ENCODE measurements at places on chromosomes 4 and X. TPM values are rescaled to one million over a fixed set of nuclear protein-coding genes. Genes with fewer than 3 reads are reported as not detected.

DNA sequence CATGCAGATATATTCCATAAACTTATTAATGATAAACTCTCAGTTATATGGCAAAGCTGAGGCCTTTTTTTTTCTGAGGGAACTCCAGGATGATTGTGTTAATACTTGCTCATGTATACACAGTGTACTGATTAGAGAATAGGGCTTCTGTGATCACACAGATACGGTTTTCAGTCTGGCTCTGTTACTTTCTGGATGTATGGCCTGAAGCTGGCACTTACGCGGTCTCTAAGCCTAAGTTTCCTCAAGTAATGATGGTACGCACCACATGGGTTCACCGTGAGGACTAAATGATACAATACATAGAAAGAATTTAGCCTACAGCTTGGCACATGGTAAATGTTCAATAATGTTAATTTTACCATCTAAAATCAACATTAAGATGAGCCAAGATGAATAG lies 73.8 kb downstream of the SEC24D start:
- no peak for DNase-seq

Gene PCYT1B
- total RNA-seq = under 0.01 TPM

DNA sequence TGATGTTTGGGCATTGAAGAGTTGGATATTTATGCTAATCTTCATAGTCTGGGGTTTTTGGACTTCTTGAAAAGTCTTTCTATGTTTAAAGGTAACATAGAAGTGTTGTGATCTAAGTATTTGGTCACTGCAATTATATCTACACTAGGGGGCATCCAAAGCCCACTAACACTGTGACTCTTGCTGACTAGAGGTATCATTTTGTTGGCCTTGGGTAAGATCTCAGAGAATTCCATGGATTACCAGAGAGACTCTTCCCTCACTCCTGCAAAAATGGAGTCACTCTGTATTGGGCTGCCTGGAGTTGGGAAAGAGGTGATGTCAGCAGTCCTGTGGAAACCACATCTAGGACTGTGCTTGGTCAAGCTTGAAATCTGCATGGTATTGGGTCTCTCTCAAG lies 1077.6 kb downstream of the FAM133A start:
- DNase-seq = no peak

- DNase-seq = no peak
Measured at GRCh38 chr4:7236847-7237246, 44.5 kb downstream of the SORCS2 start.

Gene COX7B2
- total RNA-seq = not detected

- DNase-seq = peak; percentile 21
Measured at GRCh38 chr4:147590249-147590920, 26.8 kb upstream of the TMEM184C start.

- no peak for DNase-seq
Measured at GRCh38 chrX:39652336-39652735, 445.4 kb downstream of the BCOR start.

DNA sequence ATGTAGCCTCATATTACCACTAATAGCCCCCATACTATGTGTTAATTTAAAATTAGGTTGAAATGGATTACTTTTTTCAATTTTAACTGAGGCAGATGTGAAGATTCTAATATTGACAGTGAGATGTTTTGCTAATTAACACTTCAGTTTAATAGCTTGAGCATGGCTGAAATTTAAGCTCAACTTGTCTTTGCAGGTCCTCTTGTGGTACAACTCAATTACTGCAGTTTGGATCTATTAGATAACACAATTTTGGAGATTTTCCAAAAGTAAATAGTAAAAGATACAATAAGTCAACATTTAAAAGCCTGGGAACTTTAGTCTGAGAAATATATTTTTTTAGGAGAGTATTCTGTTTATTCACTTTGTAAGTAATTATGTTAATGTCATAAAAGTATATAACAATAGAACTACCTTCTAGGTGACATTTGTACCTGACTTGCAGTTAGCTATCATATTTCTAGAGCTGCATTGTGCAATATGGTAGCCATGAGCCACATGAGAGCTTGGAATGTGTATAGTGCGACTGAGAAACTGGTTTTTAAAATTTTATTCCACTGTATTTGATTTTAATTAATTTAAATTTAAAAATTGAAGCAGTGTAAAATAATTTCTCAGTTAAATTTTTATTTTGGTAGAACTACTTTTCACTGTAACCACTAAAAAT lies 73.1 kb upstream of the FMR1 start:
- DNase-seq = no peak

Gene MTTP
- not detected for total RNA-seq

- no peak for DNase-seq
Measured at GRCh38 chrX:97158269-97158668, 274.6 kb downstream of the RPA4 start.

DNA sequence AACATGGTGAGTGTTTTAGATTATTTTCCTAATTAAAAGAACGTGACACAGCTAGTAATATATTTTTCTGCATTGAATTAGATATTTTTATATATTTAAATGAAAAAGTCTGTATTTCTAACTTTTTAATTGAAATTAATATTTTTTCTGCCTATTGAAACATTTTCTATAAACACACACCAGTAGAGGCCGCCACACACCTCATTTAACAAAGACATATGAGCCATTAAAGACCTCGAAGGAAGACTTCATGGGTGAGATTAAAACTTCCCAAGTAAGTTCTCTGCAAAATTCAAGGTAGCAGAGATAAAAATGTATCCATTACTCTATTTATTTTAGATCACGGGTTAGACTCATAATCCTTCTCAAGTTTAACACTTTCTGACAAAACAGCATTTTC lies 8.3 kb downstream of the SLITRK2 start:
- DNase-seq = no peak

GRCh38 chrX:71393919-71394318 lies 27.8 kb downstream of the TAF1 start:
- DNase-seq = no peak

GRCh38 chr4:93776386-93777080 lies 52.0 kb upstream of the ATOH1 start:
- no peak for DNase-seq

Gene AREG
- 32.7 TPM for total RNA-seq

- no peak for DNase-seq
Measured at GRCh38 chrX:38332505-38332904, 5.2 kb upstream of the RPGR start.

Gene HDAC6
- 123 TPM for total RNA-seq

Gene SRPX
- total RNA-seq = 54.5 TPM

Gene TMPRSS11B
- total RNA-seq = not detected

DNA sequence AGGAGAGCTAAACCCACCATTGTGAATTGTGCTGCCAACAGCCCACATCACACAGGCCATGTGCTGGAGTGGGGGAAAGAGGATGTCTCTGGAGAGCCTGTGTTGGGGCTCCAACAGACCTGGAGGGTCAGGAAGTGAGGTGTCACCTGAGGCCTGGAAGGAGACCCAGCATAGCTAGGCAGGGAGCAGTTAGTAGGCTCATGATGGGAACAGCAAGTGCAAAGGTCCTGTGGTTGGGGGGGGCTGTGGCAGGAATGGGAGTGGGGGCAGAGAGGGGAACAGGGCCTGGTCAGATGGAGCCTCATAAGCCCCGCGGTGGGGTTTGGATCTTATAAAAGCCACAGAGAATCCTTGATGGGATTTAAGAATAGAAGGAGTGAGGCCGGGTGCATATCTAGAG lies 35.9 kb upstream of the GPR78 start:
- DNase-seq = no peak

DNA sequence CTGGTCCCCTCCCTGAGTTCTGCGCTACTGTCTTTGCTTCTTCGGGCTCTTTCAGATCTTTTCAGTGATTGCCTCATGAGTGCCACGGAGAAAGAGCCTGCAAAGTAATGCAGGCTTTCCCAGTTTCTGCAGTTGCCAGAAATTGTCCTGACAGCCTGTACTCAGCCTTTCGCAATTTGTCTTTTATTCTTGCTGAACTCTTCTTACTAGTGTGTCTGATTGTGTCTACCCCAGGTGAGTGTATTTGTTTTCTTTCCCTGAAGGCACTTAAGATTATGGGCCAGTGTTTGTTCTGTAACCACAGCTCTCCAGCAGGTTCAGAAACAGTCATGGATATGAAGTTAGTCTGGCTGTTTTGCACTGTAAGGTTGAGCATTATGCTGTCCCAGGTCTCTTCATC lies 47.1 kb downstream of the FAM193A start:
- DNase-seq = no peak

Gene HAND2
- total RNA-seq = 28.2 TPM

DNA sequence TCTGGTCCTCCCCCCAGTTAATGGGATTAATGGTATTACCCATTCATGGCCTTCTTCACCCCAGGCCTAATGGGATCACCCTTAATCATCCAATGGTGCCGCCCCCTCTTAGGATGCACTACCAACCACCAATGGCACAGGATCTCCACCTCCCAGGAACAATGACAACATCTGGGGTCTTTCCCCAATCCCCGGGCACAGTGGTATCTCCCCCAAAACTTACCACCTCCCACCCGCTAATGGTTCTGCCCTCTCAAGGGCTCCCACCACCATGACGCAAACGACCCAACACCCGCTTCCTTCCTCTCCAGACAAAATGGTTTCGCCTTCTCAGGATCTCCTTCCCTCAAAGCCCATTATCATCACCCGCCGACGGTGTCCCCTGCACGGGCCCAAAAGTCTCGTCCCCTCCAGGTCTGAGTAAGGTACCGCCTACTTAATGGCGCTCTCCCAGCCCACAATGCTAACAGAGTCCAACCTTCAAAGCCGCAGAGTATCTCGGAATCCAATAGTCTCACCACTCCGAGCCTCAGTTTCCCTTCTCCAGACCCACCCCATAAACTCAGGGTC lies 458 bp downstream of the GRIPAP1 start:
- DNase-seq = no peak

Gene BLOC1S4
- total RNA-seq = 27.4 TPM

- DNase-seq = no peak
Measured at GRCh38 chrX:129690435-129690834, 35.7 kb upstream of the APLN start.

Gene MPC1L
- total RNA-seq = not detected

DNA sequence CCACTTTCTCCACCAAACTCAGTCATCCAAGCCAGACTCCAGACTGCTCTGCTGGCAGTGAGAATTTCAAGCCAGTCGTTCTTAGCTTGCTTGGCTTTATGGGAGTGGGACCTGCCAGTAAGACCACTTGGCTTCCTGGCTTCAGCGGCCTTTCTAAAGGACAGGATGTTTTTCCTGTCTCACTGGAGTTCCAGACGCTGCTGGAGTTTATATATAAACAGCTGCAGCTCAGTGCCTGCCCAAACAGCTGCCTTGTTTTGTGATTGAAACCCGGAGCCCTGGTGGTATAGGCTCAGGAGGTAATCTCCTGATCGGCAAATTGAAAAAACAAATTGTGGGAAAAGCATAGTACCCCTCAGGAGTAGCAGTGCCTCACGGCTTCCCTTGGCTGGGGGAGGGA lies 1165.8 kb upstream of the ADGRL3 start:
- no peak for DNase-seq

DNA sequence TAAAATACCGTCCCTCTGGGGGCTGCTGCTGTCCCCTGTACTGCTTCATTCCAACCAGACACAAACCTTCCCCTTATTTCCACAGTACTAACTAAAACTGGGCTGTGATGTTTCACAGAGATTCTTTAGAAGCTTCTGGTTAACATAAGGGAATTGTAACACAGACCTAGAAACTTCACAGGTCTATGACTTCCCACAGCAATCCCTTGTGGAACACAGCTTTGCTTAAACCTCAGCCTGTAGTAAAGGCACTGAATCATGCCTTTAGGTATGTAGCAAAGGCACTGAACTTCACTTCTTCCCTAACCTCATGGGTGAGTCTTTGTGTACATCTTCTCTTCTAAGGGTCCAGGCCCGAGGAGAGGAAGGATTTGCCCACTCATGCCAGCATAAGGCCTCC lies 49.4 kb downstream of the SPINK2 start:
- DNase-seq = no peak

DNA sequence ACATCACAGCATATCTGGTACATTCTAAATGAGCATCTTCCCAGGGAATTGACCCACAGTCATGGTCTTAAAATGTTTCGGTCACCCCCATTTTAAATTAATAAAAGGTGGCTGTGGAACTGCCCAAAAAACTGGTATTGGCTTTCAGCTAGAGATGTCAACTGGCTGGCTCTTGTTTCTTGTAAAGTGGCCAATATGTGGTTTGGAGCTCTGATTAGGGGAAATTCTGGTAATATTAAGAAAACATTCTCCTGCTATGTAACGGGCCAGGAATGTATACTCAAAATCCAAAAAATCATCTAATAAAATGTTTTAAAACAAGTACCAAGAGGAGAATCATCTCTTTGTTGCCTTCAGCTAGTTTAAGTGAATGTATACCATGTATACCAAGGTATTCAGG lies 62.0 kb upstream of the VCX2 start:
- no peak for DNase-seq

DNA sequence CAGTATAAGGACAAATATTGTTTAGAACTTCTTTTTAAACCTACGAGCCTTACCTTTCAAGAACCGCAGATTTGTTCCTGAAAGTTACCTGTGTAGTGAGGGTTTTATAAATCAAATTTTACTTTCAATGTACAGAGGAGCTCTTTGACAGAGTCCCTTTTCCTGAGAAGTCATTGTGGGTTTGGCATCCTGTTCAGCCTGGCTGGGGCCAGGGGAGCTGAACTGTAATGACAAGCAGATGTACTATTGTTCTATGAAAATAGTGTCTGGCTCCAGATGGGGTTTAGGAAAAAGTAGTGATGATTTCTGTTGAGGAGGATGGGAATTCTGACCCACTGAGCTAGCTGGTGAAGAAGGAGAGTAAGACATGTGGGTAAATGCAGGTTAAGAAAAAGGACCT lies 196.2 kb upstream of the PGRMC2 start:
- no peak for DNase-seq

DNA sequence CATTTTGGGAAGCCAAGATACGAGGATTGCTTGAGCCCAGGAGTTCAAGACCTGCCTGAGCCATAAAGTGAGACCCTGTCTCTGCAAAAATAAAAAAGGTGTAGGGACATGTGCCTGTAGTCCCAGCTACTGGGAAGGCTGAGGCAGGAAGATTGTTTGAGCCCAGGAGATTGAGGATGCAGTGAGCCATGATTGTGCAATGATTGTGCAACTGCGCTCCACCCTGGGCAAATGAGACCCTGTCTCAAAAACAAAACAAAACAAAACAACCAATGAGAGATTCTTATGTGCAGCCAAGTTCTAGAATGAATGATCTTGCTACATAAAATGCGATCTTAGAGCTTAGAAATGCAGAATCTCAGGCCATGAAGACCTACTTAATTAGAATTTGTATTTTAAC lies 22.5 kb downstream of the SLC9B2 start:
- DNase-seq = no peak

DNA sequence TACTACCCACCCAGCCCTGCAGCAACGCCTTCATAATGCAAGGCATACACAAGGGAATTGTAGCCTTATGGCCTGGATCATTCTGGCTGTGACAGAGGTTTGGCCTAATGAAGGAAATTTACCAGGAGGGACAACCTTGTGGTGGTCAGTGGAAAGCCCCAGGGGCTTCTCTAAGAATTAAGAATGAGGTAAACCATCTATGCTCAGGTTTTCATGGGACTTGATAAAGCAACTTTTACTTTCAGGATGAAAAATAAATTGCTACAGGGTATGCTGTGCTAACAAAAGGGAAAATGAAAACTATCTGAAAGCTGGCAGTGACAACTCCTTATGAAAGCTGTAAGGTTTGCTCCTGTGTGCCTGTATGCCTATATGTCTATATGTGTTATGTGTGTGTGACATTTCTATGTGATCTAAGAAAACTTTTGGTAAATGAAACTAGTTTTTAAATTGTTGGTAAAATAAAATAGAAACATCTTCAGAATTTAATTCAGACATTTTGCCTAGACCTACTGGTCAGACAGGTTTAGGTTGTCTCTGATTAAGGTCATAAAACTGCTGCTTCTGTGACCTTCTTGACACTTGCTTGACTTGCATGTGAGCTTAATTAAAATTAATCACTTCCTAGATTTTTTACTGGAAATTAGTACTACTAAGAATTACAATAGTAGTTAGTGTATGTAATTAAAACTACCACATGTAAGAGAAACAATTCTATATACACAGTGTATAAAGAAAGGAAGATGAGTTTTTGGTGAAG lies 19.9 kb upstream of the TXK start:
- DNase-seq = no peak
